Iris pigment epithelial cell (primary cell): ENCODE measurements at places on chromosomes 3 and 15.

DNA sequence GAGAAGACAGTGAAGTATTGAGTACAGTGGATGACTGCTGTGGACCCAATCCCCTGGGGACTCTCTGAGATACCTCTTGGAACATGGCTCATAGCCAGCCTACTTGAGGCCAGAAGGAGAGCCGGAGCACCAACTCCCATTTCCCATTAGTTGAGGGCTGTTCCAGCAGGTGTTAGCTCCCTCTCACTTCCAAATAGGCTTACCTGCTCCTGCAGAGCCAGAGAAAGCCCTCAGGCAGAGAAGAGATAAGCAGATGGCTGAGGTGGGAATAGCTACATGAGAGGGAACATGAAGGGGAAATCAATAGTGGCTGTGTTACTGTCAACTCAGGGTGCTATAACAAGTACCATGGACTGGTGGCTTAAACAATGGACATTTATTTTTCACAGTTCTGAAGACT is 4.6 kb upstream of the CCK start:
- DNase-seq, result no peak

DNA sequence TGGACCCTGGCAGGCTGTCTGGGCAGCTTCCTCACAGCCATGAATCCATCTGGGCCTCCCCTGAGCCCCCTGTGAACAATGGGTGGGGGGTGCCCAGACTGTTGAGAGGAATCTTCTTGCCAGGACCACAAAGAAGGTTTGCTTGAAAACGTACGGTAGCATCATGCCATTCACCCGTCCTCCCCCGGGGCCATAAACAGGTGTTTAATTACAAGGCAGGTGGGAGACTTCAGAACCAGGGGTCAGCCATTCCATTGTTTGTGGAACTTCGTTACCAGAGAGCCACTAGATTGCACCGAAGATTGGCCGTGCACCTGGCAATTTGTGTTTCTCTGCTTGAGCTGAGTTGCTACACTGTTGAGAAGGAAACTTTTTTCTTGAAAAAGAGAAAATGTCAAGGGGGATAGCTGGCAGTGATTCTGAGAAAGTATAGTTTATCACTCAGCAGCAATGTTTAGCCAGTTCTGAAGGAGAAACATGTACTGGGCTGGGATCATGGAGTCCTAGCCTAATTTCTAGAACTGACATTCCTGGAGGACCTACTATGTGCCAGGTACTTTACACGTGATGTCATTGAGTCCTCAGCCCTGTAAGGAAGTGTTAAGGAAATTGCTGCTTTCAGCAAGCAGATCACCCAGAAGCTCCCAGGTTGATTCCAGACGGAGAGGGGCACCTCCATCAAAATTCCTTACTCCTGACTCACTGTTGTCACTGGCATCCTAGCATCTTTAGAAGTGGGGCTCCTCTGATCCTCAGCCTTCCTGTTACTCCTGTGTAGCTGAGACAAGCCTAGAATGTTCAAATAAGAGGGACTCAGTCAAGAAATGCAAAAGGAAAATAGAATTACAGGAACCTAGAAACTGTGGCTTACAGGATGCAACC is 103.8 kb upstream of the UBE2E1 start:
- no peak for DNase-seq

- no peak for DNase-seq
Observed at GRCh38 chr3:129701161-129701560, 94.7 kb upstream of the PLXND1 start.

DNA sequence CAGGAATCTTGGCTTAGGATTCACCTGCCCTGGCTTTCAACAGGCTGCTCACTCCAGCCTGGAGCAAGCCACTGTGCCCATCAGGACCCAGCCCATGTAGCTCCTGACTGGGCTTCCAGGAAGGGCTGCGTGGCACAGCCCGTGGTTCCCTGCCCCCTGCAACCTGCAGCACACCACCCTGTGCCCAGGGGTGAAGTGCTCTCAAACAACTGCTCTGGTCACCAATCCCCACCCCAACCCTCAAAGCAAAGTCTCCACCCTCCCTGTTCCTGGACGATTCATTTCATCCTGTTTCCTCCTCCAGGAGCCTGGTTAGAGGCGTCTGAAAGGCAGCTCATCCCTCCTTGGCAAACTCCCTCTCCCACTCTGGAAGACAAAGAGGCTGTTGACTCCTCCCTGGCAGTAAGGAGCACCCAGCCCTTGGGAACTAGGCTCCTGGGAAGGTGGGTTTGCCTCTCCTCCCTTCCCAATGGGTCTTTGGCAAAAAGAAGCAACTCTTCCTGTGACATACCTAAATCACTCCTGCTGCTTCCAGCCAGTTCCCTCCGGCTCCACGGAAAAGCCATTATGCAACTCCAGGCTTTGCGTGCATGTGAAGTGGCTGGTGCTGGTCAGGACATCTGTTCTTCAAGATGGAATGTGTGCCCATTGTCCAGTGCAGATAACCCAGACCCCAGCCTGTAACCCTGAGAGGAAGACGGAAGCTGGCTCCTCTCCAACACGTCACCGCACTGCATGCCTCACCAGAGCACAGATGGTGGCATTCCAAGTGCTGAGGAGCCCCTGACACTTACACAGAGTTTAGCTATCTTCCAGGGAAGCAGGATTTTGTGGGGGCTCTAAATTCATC is 29.1 kb upstream of the VIPR1 start:
- no peak for DNase-seq

DNA sequence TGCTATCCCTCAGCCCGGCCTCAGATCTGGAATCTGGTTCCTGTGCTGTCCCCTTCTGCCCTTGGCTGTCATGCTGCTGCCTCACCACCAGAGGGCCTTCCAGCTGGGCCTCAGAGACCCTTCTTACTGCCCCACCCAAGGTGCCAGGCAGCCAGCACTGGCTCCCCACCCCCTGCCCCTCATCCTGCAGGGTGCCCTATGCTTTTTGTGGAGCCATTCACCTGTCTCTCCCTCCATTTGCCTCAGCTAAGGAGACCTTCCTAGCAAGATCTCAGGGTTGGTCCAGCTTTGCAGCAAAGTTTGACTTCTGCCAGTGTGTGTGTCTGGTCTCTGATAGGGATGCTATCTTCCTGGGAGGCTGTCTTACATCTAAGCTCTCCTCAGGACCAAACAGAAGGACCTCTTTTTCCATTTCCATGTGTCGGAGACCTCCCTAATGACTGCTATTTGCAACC is 1.9 kb upstream of the VWA5B2 start:
- no peak for DNase-seq

DNA sequence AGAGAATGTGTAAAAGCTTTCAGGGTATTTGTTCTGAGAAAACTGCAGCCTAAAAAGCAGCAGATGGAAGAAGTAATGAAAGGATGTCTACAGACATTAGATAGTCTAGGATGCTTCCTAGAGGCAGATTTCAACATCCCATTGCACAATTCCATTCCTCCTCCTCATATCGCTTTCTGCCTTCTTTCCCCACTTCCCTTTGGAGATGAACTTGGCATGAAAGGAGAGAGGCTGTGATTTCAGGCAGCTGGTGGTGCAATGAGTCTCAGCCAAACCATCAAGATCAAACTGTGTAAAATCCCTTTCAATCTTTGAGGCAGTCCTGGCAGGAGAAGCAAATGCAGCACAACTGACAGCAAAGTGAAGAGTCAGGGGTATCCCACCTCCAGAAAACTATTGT is 438.7 kb upstream of the KCNMB2 start:
- peak; percentile 92 for DNase-seq

GRCh38 chr3:185528532-185528931 is 23.9 kb downstream of the LIPH start:
- no peak for DNase-seq

GRCh38 chr3:160331127-160331937 is 67.7 kb downstream of the IFT80 start:
- peak; percentile 92 for DNase-seq

DNA sequence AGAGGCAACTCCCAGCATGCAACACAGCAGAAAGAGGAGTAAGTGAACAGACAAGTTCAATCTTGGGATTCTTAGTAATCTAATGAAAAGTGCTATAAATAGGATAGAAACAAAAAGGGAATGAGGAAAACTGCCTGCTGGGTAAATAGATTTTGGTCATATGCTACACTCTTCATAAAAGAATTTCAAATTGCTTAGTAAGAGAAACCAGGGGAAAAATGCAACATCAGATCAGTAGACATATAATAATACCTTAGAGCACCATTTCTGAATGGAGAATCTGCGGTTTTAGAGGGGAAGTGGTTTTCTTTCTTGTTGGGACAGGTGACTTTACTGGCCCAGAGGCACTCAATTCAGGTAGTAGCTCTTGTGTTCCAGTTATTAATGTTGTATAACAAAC is 13.4 kb upstream of the TBC1D5 start:
- no peak for DNase-seq

DNA sequence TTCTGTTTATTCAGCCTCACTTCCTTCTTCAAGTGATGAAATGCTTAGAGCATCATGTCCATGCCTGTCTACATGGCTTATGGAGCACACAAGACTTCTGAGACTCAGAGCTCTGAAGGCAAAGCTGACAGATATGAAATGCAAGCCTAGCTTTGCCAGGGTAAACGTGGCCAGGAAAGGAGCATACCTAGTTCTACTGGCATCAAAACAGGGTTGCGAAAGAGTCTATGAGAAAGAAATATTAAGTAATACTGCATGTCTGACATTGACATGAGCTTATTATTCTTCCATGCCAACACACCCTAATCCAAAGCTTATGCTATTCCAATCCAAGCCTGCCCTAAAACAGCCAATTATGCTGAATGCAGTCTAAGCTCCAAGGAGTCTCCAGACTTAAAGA is 391.5 kb downstream of the ERC2 start:
- no peak for DNase-seq

DNA sequence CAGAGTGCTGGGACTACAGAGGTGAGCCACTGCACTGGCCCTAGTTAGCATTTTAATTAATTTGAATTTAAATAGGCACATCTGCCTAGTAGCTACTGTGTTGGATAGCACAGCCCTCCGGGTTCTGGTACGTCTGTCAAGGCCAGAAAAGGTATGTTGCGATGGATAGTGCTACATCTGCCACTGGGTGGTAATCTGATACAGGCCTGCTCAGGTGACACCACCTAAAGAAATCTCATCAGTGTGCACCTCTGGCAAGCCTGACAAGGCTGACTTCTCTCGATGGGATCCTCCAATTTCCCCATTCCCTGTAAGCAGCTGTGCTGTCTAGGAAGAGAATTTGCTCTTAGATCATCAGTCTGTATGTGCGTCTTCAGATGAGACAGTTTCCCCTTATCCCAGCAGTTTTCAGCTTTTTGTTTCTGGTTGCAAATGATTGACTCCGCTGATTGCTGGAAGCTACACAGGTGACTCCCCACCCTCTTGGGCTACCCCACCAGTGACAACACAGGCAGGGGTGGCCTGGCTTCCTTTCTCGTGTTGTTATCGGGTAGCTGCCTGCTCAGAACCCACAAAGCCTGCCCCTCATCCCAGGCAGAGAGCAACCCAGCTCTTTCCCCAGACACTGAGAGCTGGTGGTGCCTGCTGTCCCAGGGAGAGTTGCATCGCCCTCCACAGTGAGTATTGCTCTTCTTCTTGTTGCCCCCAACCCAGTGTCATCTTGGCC is at the start of gene CCR9:
Gene CCR9, plus strand, starts transcription at position 565 of the 727 bp plus-strand sequence. CDS start 8,391 bp downstream, outside the sequence.
- no peak for DNase-seq

GRCh38 chr15:71677352-71677751 is 133.0 kb upstream of the NR2E3 start:
- DNase-seq, result no peak

GRCh38 chr15:64717735-64718495 is 57.5 kb downstream of the RBPMS2 start:
- no peak for DNase-seq

DNA sequence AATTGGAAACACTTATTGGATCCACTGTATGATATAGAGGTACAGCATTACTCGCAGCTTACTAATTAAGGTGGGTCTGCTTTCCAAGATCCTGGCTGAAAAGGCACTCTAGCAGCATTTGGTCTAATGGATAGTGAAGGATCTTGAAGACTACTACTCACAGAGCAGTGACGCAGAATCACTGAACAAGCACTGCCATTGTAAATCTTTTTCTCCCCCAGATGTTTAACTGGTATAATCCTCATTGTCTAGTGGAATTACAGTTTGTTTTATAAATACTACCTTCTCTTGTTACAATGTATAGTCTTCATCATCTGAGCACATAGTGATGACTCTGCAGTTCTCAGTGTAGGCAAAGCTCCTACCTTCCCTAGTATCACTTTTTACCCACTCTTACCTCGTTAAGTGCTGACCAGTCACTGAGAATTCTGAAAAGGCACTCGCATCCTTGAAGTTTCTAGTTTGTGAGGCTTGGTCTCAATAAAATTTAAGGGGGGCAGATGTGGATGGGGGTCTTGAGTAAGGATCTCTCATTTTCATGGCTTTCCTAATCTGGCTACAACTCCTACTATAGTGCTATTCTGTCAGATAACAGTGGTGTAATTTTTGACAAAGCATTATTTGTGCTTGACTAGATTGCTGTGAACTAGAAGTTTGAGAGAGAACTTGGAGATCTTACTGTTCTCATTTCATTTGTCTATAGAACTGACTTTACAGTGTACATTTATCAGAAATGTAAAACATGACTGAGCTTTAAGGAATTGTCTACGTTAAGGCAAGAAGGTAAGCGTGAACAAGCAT is 23.2 kb downstream of the MAPK6 start:
- no peak for DNase-seq

DNA sequence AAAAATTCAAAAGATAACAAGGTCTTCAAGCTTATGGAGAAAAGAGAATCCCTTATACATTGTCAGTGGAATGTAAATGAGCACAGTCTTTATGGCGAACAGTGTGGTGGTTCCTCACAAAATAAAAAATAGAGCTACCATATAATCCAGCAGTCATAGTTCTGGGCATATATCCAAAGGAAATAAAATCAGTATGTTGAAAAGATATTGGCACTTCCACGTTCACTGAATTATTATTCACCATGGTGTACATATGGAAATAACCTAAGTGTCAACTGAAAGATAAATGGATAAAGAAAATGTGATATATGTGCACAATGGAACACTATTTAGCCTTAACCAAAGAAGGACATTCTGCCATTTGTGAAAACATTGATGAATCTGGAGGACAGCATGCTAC is 1161.2 kb downstream of the ROBO2 start:
- DNase-seq, result peak; percentile 25

DNA sequence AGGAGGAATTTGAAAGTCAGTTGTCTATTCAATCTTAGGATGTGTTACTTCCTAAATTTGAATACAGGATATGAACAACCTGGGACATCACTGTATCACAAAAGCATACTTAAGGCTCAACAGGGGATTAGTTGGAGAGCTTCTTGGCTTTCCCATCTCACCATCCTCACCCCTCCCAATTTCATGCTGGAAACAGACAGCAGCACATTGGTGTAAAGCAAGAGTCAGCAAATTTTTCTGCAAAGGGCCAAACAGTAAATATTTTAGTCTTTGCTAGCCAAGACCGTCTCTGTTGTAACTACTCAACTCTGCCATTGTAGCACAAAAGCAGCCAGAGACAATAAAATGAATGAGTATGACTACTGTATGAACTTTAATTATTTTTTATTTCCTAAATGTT is 94.9 kb downstream of the ERC2 start:
- DNase-seq, result no peak

- DNase-seq, result peak; percentile 3
Observed at GRCh38 chr3:9600597-9600996, 47.0 kb upstream of the LHFPL4 start.

DNA sequence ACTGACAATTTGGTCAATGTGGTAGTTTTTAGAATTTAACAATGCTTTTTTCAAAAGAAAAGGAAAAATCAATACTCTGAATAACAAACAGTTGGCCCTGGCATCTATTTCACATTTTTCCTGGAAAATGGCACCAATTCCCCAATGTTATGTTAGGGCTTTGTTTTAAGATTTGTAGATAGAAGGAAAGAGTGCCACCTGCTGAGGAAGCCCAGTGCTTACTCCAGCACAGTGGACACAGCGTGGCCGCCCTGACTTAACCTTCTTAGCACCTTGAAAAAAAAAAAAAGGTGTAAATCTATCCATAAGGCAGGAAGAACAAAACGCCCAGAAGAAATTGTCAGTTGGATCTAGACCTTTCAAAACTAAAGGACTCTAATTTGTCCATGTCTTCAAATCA is 110.7 kb upstream of the CNTN4 start:
- DNase-seq, result no peak
